ENCODE measurements at places on chromosomes 16 and 17.

DNA sequence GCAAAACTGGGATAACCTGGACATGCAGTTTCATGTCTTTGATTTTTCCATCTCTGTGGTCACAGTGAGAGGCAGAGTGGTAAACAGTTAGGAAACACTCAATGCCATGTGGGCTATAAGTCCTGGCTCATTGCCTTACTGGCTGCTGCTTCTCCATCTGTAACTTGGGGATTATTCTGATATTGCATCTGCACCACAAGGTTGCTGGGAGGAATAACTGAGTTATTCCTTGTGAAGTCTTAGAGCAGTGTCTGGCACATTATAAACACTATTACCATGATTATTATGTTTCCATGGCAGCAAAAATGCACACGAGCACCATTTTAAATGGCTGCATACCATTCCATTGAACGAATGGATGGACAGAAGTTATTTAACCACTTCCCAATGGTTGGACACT, 111.7 kb upstream of the CDH5 start:
- no peak for DNase-seq

DNA sequence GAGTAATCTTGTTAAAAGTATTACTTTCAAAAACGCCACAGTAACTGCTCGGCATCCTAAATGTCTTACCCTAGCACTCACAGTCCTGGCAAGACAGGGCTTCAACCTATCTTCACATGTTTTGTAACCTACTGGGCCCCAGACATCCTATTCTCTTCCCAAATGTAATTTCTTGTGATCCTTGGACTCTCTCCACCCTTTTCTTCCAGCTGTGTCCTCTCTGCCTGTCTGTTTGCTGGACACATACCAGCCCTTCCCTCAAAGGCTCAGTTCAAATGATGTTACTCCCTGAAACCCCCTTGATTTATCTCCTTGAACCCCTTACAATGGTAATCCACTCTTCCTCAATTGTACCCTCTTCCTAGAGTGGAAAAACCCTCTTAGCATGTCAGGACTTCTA, 60.1 kb upstream of the CNEP1R1 start:
- DNase-seq: no peak

DNA sequence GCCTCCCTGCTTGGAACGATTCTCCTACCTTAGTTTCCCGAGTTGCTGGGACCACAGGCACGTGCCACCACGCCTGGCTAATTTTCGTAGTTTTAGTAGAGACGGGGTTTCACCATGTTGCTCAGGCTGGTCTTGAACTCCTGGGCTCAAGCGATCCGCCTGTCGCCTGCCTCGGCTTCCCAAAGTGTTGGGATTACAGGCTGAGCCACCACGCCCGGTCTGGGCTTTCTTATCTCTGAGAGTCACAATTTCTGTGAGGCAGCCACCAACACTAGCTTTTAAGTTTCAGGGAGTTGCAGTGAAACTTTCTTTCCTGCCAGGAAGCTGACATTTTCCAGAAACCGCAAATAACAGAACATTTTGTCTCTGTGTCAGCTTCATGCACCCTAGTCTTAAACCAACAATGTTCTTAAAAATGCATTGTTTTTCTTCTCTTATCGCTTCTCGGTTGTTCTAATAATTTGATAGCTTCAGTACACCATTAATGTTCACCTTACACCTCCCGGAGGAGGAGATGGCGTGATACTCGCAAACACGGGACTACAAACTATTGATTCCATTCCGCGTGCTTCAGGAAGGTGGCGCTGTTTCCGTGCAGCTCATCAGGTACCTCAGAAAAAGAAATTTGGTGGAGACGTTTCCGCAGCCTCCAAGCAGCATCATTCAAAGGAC, 7.4 kb upstream of the DHRS7B start:
- DNase-seq: peak; percentile 64

- DNase-seq: no peak
Measured at GRCh38 chr17:13735861-13736260, 134.1 kb upstream of the HS3ST3A1 start.

Measured in activated T-cell treated with anti-CD3 and anti-CD28 coated beads, Interleukin-2, amount 50 U/mL, for 4 hours (primary cell).